ENCODE measurements at places on chromosomes 5 and 9.

DNA sequence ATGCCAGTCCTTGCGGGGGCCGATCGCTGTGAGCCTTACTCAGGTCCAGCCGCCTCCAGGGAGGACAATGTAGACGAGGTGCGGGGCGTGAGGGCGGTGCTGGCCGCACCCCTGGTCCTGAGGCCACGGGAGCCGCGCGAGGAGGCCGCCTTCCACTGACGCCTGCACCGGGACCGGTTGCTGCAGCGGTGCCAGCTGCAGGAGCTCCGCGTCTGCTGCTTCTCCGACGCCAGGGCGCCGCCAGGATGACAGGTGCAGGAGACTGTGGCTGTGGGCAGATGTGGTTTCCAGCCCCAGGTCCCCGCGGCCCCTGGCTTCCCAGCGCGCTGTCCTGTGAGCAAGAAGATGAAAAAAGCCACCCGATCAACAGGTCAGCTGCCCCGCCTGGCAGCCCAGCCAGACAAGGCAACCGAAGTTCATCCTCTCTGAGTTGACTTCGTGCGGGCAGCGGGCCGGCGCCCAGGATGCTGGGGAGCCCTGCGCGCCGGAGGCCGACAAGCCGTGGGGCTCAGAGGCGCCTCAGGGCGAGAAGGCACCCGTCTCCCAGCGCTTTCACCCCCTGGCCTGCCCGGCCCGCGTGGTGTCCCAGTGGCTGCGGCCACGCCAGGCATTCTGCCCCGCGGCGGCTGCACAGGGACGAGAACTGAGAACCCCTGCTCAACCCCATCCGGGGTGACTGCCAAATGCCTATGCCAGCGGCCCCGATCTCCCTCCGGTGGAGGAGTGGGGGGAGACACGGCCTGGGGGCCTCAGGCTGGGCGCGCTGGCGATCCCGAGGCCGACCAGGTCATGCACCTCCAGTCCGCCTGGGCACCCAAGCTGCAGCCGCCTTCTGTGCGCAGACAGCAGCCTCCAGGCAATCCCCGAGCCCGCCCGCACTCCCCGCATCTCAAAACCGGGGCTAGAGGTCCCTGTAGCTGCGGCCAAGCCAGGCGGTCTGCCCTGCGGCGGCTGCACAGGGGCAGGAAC lies 43.4 kb upstream of the BICD2 start:
- peak; percentile 31 for DNase-seq

GRCh38 chr5:104754311-104754995 lies 1191.9 kb upstream of the NUDT12 start:
- DNase-seq, result no peak

GRCh38 chr5:157865781-157866180 lies 6.8 kb upstream of the CLINT1 start:
- DNase-seq, result no peak

GRCh38 chr9:124008694-124009530 lies 2.7 kb upstream of the LHX2 start:
- DNase-seq, result no peak

DNA sequence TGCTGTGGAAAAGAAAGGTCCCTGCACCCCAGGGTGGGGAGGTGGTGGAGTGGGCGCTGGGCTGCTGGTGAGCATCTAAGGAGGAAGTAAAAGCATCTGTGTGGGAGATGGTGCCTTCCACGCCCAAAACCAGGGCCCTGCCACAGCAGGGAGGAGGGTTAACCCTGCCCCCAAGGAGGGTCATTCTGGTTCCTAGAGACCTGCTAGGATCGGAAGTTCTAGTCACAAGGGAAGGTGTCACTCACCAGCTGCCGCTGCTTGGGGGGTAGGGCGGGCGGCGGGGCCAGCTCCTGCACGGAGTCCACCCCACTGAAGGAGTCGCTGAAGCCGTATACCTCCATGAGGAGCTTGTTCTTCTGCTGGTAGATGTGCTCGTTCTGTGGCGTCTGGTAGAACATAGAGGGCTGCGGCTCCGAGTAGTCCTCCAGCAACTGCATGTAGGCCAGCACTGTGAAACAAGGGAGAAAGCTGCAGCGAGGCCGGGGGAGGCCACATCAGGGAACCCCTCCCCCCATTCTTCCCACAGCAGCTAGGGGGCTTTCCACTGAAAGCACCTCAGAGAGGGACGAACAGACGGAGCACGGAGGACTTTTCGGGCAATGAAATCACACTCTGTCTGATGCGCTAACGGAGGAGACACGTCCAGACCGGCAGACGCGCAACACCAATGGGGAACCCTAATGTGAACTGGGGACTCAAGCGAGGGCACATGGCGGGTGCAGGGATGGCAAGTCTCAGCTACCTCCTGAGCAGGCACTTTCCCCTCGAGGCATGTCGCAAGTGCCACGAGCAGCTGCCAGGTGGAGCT lies 76.4 kb downstream of the PRRT1B start:
- no peak for DNase-seq

DNA sequence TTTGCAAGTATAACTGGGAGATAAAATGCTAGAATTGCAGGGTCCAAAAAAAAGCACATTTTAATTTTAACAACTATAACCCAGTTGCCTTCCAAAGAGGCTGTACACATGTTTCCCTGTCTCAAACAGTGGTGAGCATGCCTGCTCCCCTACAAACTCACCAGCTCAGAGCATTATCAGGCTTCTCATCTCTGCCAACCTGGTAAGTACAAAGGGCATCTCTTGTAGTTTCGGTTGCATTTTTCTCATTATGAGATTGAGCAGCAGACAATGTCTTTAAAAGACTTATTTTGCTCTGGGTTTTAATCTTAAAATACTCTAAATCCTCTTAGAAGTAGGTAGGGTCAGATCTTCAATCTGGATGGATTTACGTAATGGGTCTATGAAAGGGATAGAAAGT lies 107.1 kb upstream of the MSX2 start:
- no peak for DNase-seq

DNA sequence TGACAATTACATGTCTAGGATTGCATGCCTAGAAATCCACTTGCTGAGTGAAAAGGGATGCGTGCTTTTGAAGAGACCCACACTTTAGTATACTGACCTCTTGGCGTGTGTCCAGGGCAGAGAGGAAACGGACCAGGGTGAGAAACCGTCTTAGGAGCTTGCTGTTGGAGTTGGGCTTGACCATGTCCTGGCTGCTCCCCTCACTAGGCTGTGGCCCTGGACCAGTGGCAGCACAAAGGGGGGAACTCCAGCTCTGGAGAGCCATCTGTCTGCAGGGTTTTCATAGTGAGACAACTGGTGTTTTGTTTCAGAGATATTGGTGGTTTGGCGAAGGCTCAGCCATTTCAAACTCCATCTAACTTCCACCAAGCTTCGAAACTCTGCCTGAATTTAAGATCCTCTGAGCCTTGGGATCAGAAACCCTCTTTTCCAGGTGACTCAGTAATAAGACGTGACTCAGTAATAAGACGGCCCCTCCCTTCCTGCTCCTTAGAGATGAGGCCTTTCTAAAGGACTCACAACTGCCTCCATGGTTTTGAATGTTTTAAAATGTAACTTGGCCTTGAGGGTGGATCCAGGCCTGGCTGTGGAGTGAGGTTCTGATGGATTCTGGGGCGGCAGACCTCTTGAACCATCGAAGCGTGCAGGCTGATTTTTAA lies 165.8 kb downstream of the MELK start:
- no peak for DNase-seq

DNA sequence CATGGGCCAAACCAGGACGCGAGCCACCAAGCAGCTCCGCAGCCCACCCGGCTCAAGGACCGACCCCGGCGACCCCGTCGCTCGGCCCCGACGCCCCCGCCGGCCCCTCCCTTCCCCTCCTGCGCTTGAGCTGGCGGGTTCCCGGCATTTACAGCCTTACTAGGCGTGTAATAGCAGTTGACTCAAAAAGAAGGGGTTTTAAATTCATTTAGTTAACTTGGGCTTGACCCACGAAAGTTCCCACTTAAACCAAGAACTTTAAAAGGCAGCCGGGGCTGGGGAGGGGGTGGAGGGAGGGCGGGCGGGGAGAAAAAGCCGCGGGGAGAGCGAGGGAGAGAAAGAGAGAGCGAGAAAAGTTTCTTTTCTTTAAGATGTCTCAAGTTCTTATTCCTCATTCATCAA lies 636 bp downstream of the PRDM12 start:
- no peak for DNase-seq

DNA sequence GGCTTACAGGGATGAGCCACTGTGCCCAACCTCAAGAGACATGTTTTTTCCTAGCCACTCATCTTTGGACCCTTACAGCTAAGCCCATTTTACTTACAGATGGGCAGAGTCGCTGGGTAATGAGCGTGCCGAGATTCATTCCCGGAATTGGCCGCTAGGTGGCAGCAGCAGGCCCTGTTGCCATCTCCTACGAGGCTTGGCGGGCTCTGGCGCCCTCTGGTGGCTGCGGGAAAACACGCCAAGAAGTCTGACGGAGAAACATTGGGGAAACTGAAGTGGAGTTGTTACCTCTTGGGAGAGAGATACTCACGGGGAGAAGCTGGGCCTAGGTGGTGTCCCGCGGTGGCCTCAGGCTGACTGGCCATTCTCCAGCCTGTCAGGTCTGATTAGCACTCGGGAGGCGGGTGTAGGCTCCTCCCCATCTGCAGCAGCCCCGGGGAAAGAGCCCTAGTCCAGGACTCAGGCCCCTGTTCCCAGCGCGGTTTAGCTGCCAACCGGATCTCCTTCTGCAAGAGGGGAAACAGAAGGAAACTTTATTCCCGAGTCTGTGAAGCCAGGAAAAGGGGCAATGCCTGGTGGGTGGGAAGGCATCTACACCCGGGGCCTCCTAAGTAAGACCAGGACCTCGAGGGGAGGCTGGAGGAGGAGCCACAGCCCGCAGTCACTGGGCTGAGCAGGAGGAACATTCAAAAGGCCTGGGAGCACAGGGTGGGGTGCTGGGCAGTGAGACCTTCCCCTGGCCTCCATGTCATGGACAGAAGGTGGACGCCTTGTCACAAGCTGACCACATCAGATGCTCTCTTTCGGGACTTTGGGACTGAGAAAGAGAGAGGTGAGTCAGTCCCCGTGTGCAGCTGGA lies 9.7 kb downstream of the PTGES2 start:
- DNase-seq, result peak; percentile 99

- no peak for DNase-seq
Observed at GRCh38 chr9:34513567-34514214, 9.1 kb downstream of the ENHO start.

GRCh38 chr5:172626031-172626581 lies 15.0 kb upstream of the NEURL1B start:
- DNase-seq, result no peak

DNA sequence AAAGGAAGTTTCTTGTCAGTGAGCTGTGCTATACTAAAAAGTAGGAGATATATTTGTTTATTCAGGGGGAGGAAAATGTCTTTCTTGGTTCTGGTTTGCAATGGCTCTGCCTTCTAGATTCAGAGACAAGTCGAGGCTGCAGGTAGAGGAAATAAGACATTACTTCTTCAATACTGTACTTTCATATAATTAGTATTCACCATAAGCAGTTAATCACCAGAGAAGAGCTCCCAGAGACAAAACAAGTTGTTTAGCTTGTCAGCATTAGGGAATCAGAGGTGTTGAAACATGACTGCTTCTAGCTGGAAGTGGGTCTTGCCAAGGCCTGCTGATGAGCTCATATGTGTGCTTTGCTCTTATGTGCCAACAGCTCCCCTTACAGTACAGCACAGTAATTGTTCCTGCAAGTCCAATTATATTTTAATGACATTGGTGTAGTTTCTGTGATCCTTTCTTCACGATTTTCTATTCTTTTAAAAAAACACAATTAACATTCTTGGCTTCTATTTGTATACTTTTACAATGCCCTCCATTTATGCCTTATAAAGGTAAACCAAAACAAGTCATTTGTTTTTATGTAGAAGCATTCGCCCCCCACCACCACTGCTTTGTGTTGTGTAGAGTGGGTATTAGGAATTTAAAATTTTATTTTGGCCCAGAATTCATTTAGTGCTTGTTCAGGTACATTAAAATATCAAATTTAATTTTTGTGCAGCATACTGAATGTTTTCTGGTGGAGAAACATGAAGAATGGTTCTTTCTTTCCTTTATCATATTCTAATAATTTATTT lies 112.2 kb downstream of the RPS23 start:
- DNase-seq, result peak; percentile 9

GRCh38 chr5:147407094-147407681 lies 102.7 kb downstream of the DPYSL3 start:
- DNase-seq, result no peak

GRCh38 chr9:129394061-129394885 lies 216.2 kb upstream of the IER5L start:
- no peak for DNase-seq

DNA sequence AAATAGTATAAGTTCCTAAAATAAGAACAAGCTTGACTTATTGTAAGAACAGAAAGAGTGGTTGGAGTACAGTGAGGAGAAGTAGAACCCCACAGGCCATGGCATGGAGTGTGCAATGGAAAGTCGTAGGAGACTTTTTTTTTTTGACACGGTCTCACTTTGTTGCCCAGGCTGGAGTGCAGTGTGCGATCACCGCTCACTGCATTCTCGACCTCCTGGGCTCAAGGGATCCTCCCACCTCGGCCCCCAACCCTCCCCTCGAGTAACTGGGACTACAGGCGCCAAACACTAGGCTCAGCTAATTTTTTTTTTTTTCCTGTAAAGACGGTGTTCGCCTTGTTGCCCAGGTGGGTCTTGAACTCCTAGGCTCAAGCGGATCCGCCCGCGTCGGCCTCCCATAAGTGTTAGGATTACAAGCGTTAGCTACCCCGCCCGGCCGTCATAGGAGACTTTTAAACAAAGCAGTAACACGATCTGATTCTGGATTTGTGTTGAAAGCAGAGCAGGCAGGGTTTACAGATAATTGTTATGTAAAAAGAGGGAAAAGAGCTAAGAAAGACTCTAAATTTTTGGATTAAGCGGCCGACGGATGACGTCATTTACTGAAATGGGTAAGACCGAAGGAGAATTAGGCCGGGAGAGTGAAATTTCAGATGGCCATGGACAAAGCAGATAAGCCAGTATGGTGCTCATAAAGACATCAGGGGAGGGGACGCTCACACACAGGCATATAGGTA lies 752 bp downstream of the TSTD2 start:
- DNase-seq, result peak; percentile 9

DNA sequence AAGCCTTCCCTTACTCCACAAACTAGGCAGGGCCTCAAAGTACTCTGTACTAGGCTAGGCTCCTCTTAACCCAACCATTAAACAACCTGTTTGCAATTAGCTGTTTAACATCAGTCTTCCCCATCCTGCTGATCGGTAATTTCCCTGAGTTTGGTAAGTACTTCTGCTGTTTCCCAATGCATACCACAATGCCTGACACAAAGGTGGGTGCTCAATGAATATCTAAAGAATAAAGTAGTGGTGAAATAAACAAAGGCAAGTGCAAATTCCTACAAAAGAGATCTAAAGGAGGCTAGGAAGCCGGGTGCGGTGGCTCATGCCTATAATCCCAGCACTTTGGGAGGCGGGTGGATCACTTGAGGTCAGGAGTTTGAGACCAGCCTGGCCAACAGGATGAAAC lies 25.0 kb downstream of the FBXW2 start:
- no peak for DNase-seq

DNA sequence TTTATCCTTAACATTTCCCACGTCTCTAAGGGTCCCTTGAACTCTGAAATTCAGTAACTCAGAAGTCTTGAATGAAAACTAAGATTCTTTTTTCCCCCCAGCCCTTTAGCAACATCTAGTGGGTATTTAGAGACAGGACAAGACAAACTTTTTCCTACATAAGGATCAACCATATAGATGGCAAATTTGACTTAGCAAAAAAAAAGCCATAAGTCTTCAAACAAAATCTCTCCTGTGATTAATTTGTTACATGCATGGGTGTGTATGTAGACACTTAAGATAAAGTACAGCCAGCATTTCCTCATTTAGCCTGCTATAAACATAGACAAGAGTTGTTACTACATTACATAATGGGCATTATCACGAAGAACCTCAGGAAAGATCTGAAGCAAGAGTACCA lies 29.1 kb upstream of the ANKRD31 start:
- DNase-seq, result no peak

GRCh38 chr5:167573370-167574127 lies 717.9 kb upstream of the WWC1 start:
- no peak for DNase-seq
